WTC11 (cell line): ENCODE measurements at places on chromosomes 6 and 20. TPM values are rescaled to one million over a fixed set of nuclear protein-coding genes. Genes with fewer than 3 reads are reported as not detected.
A peak's percentile ranks its signal among the peaks of the same experiment; 100 is the strongest.

DNA sequence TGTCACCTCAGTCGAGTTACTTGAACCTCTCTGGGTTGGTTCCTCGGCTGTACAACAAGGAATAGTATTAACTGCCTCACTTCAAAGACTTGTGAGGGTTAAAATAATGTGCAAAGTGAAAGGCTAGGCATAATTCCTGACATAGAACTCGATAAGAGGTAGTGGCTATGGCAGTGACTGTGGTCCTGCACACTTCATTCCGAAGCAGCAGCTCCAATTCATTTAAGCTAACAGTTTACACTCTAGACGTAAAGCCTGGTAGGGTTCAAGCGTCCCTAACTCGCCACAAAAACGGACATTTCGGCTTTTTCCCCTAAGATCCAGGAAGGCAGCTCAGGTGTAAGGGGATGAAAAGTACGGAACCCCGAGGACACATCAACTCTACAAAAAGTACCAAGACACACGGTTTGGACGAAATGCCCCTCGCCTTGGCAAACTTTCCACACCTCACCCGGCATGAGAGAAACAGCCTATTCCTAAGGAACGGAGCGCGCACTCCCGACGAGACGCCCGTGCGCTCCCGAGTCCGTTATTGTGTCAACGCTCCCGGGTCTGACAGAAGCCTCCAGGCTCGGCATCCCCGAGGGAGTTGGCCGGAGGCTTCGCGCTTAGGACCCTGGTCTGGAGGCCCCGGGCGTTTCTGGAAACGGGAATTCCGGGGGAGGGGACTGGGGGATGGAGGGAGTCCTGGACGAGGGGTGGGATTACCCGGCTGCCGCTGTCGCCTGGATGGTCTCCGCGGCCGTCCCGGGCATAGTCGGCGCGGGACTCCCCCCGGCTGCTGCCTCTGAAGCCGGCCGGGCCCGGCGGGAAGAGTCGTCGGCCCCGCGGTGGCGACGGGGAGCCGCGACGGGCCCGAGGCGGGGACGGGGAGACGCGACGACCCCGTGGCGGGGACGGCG, 937 bp downstream of the ZNF318 start:
- peaks cover 15% of the 10 kb centered on the region for H3K36me3 ChIP-seq
- H3K27me3 ChIP-seq: peaks cover 20% of the 10 kb centered on the region
- H3K4me3 ChIP-seq: peak overlapping the region; percentile 80
- no peak overlapping the region for H3K27ac ChIP-seq
- peak; percentile 70 for DNase-seq
- peaks cover 23% of the 10 kb centered on the region for H3K4me1 ChIP-seq

- no peak overlapping the region for H3K4me3 ChIP-seq
- no peak for DNase-seq
- H3K27ac ChIP-seq: no peak overlapping the region
Measured at GRCh38 chr6:136579800-136580199, 29.6 kb upstream of the MAP7 start.

DNA sequence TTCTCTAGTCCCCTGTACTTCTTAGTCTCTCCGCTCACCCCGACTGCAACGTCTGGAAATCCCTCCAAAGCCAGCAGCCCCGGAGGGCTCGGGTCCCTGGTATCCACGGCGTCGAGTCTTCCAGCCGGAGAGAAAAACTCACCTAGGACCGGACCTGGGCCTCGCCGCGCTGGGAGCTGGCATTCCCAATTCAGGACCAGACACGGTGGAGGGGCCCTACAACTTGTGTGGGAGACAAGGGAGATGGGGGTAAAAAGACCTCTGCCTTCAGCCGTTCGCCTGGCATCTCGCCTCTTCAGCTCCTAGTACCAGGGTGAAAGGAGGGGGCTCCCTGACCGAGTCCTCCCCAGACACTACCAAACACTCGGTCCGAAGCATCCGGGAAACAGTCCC, 64.3 kb downstream of the GPX5 start:
- peaks cover 29% of the 10 kb centered on the region for H3K27me3 ChIP-seq
- peak overlapping the region; percentile 94 for H3K27ac ChIP-seq
- H3K36me3 ChIP-seq: no peaks in the 10 kb centered on the region
- DNase-seq: no peak

- H3K4me1 ChIP-seq: no peaks in the 10 kb centered on the region
- no peak overlapping the region for H3K4me3 ChIP-seq
- DNase-seq: no peak
- H3K27ac ChIP-seq: no peak overlapping the region
Measured at GRCh38 chr6:129236001-129236517, 353.1 kb downstream of the LAMA2 start.

DNA sequence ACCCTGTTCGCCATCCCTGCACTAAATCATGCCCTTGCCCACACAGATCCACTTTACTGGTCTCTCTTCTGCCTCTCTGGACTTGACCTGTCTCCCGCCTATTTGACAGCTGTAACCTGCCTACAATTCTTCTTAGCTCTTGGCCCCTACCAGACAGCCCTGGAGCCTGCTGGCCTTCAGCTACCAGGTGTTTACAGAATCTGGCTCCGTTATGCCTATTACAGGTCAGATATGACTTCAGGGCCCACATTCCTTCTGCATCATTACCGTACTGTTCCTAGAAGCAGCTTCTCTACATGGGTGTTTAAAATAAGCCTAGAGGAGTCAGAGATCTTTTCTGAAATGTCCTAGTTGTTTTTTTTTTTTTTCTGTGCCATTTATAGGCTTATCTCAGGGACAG, 45.4 kb upstream of the CCN6 start:
- no peak overlapping the region for H3K27ac ChIP-seq
- no peak for DNase-seq
- no peaks in the 10 kb centered on the region for H3K36me3 ChIP-seq
- 0 out of 2 replicates have a peak, but pooled peaks cover 3% of the 10 kb centered on the region for H3K4me1 ChIP-seq

Gene PNLDC1
- total RNA-seq: 0.16 to 0.39 TPM (median 0.34 TPM) in 3 replicates

Gene PXDC1
- total RNA-seq: 3.3 to 4.4 TPM (median 3.9 TPM) in 3 replicates

Gene MAPK13
- total RNA-seq: 13.6 to 17.8 TPM (median 17.0 TPM) in 3 replicates

Gene GRIK2
- 2.7 to 6.0 TPM (median 5.2 TPM) in 3 replicates for total RNA-seq

- H3K27me3 ChIP-seq: peaks cover 3% of the 10 kb centered on the region; the same call in 1 of the 2 replicates
- H3K4me1 ChIP-seq: peaks cover 10% of the 10 kb centered on the region; the same call in 1 of the 2 replicates
- DNase-seq: no peak
Measured at GRCh38 chr6:114713690-114714089, 370.9 kb upstream of the HS3ST5 start.

DNA sequence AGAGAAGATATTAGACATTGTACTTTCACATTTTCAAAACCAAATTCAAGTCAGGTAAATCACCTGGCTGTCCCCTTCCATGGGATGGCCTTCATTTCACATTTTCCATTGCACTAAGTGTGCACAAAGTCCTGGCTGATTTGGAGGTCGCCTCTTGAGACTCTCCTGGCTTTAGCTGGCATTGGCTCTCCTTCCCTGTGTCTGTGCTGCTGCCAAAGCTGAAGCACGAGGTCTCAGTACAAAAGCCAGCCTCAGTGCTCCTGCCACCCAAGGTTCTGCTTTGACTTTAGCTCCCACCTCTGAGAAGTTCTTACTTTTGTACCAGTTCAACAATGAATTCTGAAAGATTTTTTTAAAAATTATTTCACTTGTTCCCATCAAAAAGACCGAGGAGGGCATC, 289.2 kb upstream of the CNR1 start:
- no peak for DNase-seq

GRCh38 chr6:149960488-149960887, 3.3 kb upstream of the ULBP1 start:
- no peak for DNase-seq
- peaks cover 5% of the 10 kb centered on the region; the same call in 1 of the 2 replicates for H3K36me3 ChIP-seq
- H3K4me3 ChIP-seq: no peak overlapping the region
- peaks cover 100% of the 10 kb centered on the region for H3K27me3 ChIP-seq

DNA sequence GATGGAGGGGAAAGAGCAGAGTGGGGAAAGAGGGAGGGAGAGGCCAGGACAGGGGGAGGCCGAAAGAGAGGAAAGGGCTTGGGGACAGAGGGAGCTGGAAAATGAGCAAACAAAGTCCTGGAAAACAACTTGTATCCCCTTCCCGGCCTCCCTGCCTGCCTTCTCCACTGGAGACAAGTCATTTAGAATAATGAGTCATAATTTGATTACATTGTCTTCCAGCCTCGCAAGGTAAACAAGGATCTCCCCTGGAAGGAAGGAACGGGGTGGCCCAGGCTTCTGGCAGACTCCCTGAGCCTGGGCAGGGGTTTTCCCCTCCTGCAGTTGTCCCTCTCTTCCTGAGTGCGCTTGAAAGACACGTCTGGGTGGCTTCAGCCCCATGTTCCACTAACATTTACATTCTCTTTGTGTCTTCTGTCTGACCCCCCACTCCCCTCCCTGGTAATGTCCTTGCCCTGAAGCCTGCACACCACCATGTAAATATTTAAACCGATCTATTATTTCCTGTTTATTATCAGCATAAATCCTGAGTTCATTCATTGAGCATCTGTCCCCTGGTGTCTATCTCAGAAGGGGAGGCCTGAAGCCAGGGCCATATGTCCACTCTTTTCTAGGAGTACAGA, 12.1 kb upstream of the MRPS18A start:
- peaks cover 74% of the 10 kb centered on the region for H3K4me1 ChIP-seq
- no peak for DNase-seq
- peak overlapping the region; percentile 92 for H3K27ac ChIP-seq
- no peak overlapping the region for H3K4me3 ChIP-seq
- H3K36me3 ChIP-seq: no peaks in the 10 kb centered on the region; the same call in 1 of the 2 replicates

GRCh38 chr6:42937548-42938427, 8.5 kb downstream of the CNPY3 start:
- H3K27me3 ChIP-seq: peaks cover 2% of the 10 kb centered on the region; the same call in 1 of the 2 replicates
- H3K36me3 ChIP-seq: peaks cover 56% of the 10 kb centered on the region
- H3K27ac ChIP-seq: peak overlapping the region; percentile 79
- DNase-seq: no peak
- H3K4me1 ChIP-seq: peaks cover 18% of the 10 kb centered on the region

GRCh38 chr6:156454867-156455266, 322.3 kb upstream of the ARID1B start:
- H3K36me3 ChIP-seq: no peaks in the 10 kb centered on the region
- no peaks in the 10 kb centered on the region for H3K4me1 ChIP-seq
- no peak overlapping the region for H3K4me3 ChIP-seq
- DNase-seq: no peak
- H3K27ac ChIP-seq: no peak overlapping the region

DNA sequence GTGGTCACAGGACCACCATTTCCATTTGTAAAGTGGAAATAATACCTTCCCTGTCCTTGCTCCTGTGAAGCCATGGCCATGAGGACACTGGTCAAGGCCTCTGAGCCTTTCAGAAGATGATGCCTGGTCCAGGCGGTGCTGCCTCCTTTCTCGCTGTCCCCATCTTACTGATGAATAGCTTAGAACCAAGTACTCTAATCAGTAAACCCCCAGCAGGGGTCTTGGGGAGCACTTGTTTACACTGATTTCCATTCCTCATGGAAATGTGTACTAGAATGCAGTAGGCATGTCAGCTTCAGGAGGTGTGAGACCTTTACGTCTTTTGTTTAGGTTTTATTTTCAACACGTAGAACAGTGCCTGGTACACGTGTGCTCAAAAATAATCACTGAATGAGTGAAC, 75.1 kb downstream of the DZANK1 start:
- H3K36me3 ChIP-seq: 0 out of 2 replicates have a peak, but pooled peaks cover 2% of the 10 kb centered on the region
- no peaks in the 10 kb centered on the region for H3K27me3 ChIP-seq
- no peak for DNase-seq
- H3K4me3 ChIP-seq: no peak overlapping the region
- H3K27ac ChIP-seq: no peak overlapping the region
- H3K4me1 ChIP-seq: peaks cover 10% of the 10 kb centered on the region

Gene BPIFB1
- total RNA-seq: 0.09 to 0.11 TPM in 2 of 3 replicates, not detected in the other

DNA sequence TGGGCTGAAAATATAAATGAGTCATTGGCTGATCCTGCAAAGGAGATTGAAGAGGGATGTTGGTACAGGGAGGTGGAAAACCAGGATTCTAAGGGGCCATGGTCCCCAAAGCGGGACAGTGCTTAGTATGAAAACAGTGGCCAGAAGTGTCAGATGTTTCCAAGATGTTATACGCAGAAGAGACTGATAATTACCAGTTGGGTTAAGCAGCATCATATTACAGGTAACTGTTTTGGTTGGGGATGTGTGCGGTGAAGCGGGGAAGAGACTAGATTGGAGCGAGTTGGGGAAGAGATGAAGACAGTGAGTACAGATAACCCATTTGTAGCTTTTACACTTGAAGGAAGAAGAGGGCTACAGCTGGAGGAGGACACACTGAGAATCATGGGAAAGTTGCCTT, 80.8 kb downstream of the PLEKHG1 start:
- H3K27ac ChIP-seq: no peak overlapping the region
- no peaks in the 10 kb centered on the region for H3K36me3 ChIP-seq
- DNase-seq: no peak
- no peaks in the 10 kb centered on the region for H3K27me3 ChIP-seq

Gene BMP5
- total RNA-seq: 0.07 TPM in 2 of 3 replicates, not detected in the other

Gene MYBL2
- 133 to 166 TPM (median 133 TPM) in 3 replicates for total RNA-seq

Gene ERVFRD-1
- total RNA-seq: not detected in 3 replicates

- no peak overlapping the region for H3K4me3 ChIP-seq
- H3K4me1 ChIP-seq: 0 out of 2 replicates have a peak, but pooled peaks cover 6% of the 10 kb centered on the region
- peaks cover 19% of the 10 kb centered on the region for H3K36me3 ChIP-seq
- DNase-seq: no peak
Measured at GRCh38 chr20:3000852-3001523, 42.4 kb upstream of the GNRH2 start.

DNA sequence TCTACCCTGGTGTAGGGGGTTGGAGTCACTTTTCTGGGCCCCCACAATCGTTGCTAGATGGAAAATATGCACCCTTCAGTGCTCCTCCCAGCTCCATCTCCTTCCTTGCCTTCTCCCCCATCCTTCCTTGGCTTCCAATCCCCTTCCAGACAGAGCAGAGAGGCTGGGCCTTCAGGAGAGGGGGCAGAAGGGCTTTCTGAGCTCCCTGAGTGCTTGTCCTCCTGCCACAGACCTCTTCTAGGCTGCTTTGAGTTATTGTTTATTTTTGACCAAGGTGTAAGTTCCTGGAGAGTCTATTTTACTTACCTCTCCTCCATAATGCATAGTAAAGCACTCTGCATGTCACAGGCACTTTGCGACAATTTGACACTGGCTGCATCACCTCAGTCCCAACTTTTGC, 96.4 kb upstream of the CNKSR3 start:
- no peak for DNase-seq
- H3K27ac ChIP-seq: no peak overlapping the region
- no peaks in the 10 kb centered on the region for H3K36me3 ChIP-seq
- H3K27me3 ChIP-seq: peaks cover 11% of the 10 kb centered on the region
- peaks cover 13% of the 10 kb centered on the region for H3K4me1 ChIP-seq
- H3K4me3 ChIP-seq: no peak overlapping the region

GRCh38 chr6:17415321-17415720, 21.9 kb downstream of the CAP2 start:
- peaks cover 15% of the 10 kb centered on the region for H3K36me3 ChIP-seq
- peaks cover 25% of the 10 kb centered on the region for H3K4me1 ChIP-seq
- no peaks in the 10 kb centered on the region for H3K27me3 ChIP-seq
- H3K27ac ChIP-seq: no peak overlapping the region

DNA sequence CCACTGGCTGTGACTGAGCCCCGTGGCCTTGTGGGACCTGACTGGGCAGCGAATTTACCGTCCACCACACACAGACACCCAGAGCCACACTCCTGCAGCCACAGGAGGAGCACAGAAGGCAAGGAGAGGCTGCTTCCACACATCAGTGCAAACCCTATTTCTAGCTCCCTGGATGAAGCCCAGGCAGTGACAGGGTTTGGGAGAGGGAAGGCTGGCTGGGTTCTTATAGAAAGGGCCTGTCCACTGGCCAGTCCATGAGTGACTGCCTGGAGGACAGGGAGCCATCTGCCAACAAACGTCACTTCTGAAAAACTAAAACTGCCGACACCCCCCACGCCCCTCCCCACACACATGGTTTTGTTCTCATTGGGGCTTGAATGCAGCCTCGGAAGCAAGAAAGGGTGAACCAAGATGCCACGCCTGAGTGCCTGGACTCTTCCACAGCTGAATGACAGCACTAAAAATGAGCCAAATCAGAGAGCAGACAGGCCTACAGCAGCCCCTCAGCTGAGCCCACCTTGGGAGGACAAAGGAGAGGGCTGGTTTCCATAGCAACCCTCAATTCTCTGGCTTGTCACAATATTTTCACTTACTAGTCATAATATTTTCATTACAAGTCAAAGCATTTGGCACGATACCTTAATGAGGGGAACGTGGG, 38.4 kb downstream of the RRBP1 start:
- H3K27me3 ChIP-seq: no peaks in the 10 kb centered on the region
- peaks cover 29% of the 10 kb centered on the region for H3K4me1 ChIP-seq
- DNase-seq: no peak
- H3K27ac ChIP-seq: no peak overlapping the region
